ENCODE measurements at places on chromosomes 7 and 10.

DNA sequence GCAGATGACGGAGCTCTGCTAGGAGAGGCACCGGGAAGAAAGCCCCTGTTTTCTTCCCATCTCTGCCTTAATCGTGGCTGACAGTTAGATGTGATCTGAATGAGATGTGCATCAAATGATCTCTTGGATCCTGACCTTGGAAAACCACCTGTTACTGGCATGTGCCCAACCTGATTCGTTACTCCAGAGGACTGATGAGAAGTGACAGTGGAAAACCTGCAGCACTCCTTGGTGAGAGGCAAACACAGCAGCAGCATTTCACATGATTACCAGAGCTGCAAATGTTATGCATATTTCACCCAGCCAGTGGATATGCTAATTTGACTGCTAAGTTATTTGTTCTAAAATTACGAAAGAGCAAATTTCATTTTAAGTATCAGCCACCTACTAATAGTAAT lies 95.3 kb downstream of the PTPRN2 start:
- no peak for DNase-seq

- DNase-seq: no peak
Observed at GRCh38 chr10:46273506-46274477, 13.0 kb upstream of the ANTXRL start.

DNA sequence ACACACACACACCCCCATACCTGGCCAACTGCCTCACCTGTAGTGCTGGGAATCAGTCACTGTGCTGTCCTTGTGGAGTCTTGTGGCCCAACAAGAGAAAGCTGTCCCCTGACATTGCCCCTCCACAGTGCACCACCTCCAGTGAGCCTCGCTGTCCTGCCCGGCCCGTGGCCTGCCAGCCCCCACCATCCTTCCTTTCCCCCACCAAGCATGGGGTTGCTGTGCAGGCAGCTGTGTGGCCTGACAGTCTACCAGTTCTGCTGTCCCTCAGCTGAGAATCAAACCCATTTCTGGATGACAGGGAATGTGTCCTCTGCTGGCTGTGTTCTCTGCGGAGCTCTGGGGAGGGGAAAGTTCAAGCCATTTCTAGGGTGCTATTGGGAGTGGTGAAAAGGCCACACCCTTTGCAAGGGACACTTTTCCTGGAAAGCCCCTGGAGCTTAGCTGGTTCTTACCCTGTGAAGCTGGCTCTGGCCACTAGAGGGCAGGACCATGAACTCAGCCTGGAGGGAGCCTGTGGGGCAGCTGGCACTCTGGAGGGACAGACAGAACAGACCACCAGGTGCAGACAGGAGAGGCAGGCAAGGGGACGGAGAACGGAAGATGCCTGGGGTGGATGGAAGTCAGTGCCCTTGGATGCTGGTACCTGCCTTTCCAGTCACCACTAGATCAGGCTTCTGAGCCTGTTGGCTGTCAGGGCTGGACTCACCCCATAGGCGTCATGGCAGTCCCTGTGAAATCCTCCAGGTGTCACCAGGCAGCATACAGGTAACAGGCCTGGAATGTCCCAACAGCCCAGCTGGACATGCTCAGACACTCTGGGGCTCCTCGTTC lies 10.5 kb upstream of the MTPAP start:
- peak; percentile 43 for DNase-seq

- no peak for DNase-seq
Observed at GRCh38 chr7:134710511-134710853, 63.8 kb downstream of the BPGM start.

GRCh38 chr7:24982917-24983316 lies 2.9 kb upstream of the OSBPL3 start:
- no peak for DNase-seq

GRCh38 chr10:49614242-49615198 lies 683 bp downstream of the CHAT start:
- no peak for DNase-seq

- no peak for DNase-seq
Observed at GRCh38 chr10:130189608-130190054, 53.4 kb downstream of the GLRX3 start.

GRCh38 chr7:79317728-79318127 lies 135.7 kb downstream of the MAGI2 start:
- peak; percentile 97 for DNase-seq

GRCh38 chr7:53984776-53985175 lies 557.4 kb upstream of the VSTM2A start:
- DNase-seq: no peak

GRCh38 chr10:37679465-37679864 lies 177.9 kb downstream of the ZNF248 start:
- no peak for DNase-seq

DNA sequence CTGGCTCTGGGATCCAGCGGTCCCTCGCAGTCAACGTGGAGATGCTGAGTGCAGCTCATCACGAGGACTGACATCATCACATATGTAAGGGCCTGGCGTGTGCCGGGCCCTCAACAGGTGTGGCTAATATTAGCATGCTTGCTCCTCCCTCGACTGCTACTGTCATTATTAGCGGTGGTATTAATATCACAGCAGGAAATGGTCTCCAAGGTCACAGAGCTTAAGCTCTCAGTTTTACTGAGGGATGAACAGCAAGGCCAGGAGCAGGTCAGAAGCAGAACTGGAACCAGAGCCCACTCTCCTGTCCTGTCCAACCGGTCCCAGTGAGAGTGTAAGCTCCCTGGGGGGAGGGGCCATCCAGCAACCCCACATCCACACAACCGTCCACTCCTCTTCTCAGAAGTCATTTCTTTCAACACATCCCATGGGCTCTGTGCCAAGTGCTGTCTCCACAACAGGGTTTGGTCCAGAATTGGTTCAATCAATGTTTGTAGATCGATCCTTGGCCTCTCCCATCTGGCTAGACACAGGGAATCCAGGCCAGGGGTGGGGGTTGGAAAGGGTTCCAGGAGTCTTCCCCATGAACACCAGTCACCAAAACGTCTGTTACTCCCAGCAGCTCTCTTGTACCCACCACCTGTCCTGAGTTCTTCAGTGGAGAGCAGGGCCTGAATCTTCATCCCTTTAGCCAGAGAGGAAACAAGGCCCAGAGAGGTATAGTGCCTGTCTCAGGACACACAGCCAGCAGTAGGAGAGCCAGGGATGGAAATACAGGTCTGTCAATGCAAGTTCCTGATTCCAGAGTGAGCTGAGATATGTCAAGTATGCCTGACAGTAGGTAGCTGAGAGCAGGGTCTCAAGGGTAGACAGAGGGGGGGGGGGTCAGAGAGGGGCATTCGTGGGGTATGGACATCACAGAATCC lies 45.3 kb upstream of the ZMIZ1 start:
- no peak for DNase-seq

- no peak for DNase-seq
Observed at GRCh38 chr7:105096306-105096705, 82.3 kb downstream of the KMT2E start.

GRCh38 chr10:75782463-75783248 lies 351.2 kb downstream of the LRMDA start:
- DNase-seq: no peak

GRCh38 chr7:3861941-3862340 lies 560.9 kb downstream of the SDK1 start:
- peak; percentile 87 for DNase-seq

GRCh38 chr7:18960725-18961124 lies 156.7 kb downstream of the TWIST1 start:
- peak; percentile 71 for DNase-seq

DNA sequence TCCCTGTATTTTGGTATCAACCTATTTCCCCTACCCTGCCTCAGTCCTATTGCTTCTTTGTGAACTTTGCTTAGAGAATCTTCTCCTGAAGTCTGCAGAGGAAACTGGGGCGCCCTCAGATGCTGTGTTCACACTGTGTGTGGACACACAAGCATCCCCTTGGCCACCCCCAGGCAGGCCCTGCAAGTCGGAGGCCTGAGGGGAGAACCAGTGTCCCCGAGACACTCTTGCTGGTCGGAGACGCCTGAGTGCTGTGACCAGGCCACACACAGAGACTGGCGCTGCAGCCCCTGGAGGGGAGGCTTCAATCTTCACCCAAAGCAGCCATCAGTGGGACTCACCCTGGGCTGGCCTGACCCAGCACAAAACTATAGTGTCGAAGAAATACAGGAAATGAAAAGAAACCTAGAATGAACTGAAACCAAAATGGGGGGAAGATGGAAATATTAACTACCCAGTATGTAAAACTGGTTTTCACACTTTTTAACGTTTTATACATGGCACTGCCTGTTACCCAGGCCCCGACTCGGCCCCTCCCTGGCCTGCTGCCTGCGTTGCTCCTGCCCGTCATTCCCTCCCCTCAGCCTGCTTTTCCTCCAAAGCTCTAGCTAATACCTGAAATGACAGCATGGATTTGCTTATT lies 48.4 kb upstream of the FAM20C start:
- DNase-seq: no peak

- DNase-seq: no peak
Observed at GRCh38 chr7:157771-158625, 34.4 kb upstream of the FAM20C start.

- DNase-seq: peak; percentile 76
Observed at GRCh38 chr10:79404231-79404609, 41.2 kb downstream of the ZCCHC24 start.

- peak; percentile 70 for DNase-seq
Observed at GRCh38 chr10:132684164-132684891, 101.6 kb downstream of the NKX6-2 start.

DNA sequence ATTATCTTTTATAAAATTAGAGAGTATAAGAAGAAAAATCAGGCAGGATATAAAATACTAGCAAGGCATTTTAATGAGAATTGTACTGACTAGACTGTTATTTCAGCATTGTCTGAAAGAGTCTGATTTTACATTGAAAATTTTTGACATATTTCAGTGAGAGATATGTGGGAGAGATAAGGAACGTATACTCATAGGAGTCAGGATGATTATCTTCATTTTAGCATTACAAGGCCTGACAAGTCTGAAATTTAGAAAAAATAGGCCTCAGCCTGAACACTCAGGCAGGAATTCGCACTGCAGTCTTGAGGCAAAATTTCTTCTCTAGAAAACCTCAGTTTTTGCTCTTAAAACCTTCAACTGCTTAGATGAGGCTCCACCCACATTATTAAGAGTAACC lies 386.0 kb downstream of the HGF start:
- DNase-seq: no peak

- DNase-seq: no peak
Observed at GRCh38 chr10:86363184-86363832, 3.3 kb downstream of the GRID1 start.

GRCh38 chr10:44569193-44570091 lies 184.5 kb upstream of the CXCL12 start:
- DNase-seq: peak; percentile 89

- no peak for DNase-seq
Observed at GRCh38 chr10:6046773-6047611, 15.2 kb downstream of the IL2RA start.

DNA sequence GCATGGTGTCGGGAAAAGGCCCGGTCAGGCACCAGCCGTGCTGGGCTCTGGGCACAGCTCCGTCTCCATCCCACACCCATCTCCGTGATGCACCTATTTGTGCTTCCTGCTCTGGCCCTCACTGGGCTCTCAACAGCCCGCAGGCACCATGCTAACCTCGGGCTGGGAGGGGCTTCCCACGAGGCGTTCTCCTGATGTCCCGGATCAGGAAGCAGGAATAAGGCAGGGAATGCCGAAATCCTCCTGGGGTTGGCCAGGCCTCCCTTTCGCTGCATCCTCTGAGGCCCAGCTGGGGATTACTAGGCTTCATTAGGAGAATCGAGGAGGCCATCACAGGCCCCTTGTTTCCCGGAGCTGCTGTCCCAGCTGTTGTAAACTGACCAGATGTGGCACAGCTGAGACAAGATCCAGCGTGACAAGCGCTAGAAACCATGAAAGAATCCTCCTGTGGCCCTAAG lies 72.0 kb downstream of the FAM53B start:
- DNase-seq: no peak

DNA sequence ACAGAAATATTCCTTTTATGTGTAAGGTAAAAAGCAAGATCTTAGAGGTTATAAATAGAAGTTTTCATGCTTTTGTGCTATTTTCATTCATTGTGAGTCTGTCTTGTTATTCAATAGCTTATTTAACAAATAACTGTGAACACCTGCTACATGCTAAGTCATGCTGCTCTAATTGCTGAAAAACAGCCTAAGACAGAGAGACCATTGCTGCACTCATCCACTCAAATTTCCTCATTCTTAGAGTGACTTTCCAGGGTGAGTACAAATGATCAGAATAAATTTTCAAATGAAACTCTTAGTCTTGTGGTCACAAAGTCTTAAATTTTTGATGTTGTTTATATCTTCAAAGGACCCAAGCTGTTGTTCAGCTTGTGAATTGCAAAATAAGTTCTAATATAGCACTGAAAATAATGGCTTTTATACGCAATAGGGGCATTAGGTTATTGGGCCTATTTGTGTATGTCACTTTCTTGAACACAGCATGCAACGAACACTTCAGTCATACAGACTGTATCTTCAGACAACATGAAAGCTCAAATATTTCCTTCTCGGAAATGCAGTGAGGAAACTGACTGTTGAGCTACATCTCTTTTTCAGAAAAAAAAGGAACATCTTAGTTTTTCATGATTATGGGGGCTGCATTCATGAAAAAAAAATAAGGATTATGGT lies 247.9 kb upstream of the PCDH15 start:
- no peak for DNase-seq

DNA sequence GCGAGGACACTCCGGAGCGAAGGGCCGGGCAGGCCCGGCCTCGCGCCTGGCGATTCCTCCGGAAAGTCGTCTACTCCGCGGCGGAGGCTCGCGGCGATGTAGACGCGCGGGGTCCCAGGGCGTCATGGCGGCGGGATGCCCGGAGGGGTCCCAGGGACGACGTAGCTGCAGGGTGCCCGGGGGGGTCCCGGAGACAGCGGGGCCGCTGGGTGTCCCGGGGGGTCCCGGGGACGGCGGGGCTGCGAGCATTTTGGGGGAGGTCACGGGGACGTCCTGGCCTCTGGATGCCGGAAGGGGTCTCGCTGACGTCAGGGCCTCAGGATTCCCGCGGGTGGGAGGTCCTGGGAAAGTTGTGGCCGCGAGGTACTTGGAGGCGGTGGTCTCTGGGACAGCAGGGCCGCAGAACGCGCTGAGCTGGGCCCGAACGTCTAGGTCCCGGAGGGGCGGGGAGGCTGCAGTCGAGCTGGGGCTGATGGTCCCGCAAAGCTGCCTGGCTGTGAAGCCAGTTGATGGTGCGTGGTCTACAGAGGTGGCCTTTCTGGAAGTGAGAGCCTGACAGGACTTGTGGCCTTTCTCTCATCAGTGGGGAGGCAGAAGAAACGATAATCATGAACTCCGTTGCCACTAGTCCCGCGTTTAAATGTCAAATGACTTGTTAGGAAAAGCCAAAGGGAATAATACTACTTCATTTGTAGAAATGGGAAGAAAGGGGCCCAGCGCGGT lies 637 bp downstream of the HSPA14 start:
- no peak for DNase-seq

GRCh38 chr10:5543623-5544022 lies 18.9 kb downstream of the CALML3 start:
- DNase-seq: peak; percentile 59

- peak; percentile 14 for DNase-seq
Observed at GRCh38 chr10:99660662-99661376, 1.5 kb downstream of the ENTPD7 start.

DNA sequence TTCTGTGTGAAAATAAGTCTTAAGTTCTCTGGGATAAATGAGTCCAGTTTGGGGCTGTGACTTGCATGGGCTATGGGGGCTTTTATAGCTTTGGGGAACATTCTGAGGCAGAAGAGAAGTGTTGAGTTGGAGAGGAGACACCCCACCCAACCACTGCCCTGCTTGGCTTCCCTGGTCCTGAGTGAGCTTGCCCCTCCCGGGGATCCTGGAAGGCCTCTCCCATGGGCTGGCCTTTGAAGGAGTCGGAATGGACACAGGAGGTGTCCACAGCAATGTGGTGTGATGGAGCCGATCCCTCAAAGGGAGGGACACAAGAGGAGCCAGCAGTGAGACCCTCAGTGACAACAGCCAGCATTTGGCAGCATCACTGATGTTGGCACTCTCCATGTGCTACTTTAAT lies 89.8 kb downstream of the GLRX3 start:
- DNase-seq: no peak

Data from IMR-90 (cell line).